Stimulated activated CD4-positive, alpha-beta T cell treated with anti-CD3 and anti-CD28 coated beads, Interleukin-4, amount 100 ng/mL, for 48 hours (primary cell): ENCODE measurements at places on chromosomes 2 and 18.

DNA sequence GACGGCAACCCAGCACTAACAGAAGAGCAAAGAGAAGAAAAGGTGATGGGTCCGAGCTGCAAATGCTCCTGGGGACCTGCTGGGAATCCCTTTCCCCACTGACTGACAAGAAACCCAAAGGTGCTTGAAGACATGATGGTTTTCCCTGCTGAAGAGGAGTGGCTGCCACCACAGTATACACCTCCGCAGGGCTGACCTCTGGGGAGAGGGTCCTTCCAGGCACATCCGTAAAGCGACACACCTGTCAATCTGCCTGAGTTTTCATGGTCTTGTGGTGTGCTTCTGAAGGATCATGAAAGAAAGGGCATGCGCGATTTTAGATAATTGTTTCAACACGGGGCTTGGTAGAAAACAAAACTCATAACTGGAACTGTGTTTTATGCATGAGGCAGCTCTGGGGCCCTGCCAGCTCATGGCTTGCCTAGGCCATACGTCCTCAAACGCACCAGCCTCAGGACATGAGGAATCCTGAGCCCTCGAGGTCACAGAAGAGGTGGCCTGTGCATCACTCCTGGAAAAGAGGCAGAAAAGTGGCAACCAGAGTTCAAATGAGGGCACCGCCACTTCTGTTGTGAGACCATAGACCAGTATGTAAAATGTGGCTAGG, 51.8 kb downstream of the SERTAD2 start:
- DNase-seq: no peak

DNA sequence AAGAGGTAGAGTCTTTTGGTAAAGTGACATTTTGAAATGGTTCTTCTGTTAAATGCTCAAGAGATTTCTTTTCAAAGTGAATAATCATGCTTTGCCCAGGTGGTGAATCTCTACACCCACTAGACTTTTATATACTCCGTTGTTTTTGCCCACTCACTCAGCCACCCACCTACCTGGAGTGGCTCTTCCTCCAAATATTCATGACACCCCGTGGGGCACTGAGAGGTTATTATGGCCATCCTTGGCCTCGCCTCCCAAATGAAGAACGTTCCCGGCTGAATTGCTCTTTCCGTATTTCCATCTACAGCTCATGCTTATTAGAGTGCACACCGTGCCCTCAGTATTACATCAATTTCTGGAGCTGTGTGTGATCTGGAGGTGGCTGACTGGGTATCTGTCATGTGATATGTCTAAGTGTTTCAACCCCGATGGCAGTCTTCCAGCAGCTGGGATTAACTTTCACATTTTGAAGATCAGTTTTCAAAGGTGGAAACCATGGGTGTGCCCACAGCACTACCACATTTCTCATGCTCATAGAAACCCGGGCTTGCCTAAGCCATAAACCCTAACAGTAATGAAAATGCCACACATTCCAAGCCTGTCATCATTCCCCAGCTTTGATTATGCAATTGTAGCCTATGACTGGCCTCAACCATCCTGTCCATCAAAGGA, 406.6 kb upstream of the MMADHC start:
- no peak for DNase-seq

- no peak for DNase-seq
These were observed 626.6 kb downstream of the DSC3 start for GRCh38 chr18:30415903-30416302.

DNA sequence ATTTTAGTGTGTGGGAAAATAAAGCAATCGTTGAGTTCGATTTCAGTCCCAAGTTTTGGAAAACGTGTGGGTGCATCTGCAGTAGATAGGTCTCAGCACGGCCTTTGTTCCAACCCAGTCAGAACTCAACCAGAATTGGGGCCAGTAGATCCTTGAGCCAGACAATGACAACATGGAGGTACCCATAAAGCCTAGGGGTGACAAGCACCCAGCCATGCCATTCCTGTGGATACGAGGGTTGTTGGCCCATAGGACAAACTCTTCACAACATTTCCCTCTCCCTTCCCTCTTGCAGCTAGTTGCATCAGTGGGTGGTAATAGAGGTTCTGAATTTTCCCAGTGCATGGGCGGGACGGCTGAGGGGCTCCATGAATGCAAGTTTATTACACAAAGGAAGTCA, 60.1 kb downstream of the ST3GAL5 start:
- no peak for DNase-seq

GRCh38 chr2:19472391-19472978, 114.1 kb upstream of the OSR1 start:
- DNase-seq: no peak

DNA sequence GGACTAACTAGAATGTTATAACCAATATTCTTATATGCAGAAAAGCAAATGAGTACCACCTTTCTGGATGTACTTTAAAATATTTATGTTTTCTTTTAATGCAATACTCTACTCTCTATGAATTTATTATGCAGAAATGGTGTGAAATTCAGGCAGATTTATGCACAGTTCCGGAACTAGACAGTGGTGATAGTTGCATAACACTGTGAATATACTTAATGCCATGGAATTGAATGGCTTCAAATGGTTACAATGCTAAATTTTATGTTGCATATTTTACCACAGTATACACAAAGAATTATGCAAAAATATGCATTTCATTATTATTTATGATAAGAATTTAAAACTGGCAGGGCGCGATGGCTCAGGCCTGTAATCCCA, 287.8 kb upstream of the FN1 start:
- no peak for DNase-seq

- no peak for DNase-seq
These were observed 14.7 kb upstream of the EML6 start for GRCh38 chr2:54708584-54709335.

- no peak for DNase-seq
These were observed 52.3 kb upstream of the SNTG2 start for GRCh38 chr2:898319-898718.

DNA sequence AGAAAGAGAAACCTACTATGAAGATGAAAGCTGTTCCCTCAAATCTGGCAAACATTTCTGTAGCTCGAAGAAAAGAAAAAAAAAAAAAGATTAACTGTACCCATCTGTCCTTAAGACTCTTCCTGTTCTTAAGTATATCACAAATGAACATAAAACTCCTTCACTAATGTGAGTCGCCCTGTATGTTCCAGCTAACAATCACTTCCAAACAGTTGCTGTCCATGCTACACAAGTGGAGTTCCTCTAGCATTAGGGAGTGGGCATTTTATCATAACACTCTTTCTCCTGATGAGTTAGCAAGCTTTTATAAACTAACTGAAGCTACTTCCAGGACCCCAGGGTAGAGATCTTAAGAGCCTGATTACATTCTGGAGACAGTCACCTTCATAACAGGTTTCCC, 5.8 kb downstream of the CUL3 start:
- no peak for DNase-seq

GRCh38 chr2:156405586-156405985, 30.6 kb upstream of the GPD2 start:
- no peak for DNase-seq

GRCh38 chr2:233416706-233417105, 62.4 kb downstream of the DGKD start:
- DNase-seq: no peak

DNA sequence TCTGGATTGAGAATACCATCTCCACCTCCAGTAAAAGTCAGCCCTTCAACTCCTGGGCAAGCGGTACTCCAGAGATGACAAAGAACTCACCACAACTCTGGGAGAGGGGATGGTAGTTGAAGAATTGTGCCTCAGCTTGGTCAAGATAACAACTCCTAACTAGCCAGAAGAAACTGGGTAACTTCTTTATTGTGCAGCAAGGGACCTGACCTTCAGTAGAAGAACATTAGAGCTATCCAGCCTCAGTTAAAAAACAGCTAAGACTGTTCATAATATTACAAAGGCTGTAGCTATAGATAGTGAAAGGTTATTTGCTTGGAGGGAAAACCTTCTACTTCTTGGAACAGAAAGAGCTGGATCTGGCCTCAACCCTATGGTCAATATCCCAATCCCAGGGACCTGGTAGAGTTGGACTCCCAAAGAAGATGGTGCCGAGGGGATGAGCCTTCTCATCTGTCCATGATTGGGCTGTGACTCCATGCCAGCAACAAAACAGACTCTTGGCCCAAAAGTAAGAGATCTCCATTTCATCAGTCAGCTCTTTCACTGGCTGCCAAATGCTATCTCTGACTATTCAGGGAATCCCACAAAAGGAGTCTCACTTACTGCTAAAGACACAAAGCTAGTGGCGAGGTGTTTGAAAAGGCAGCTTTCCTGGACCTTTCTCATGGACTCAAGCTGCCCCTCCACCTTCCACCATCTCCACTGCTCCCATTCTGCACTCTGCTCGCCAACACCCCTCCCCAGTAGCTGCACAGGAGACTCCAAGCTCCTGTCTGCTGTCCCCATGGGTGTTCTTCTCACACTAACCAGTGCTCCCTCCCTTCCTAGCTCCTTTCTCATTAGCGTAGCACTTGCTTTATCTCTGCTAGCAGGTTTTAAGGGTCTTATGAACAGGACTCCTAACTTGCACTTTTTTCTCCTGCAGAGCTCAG, 145.8 kb downstream of the CAPN13 start:
- no peak for DNase-seq

DNA sequence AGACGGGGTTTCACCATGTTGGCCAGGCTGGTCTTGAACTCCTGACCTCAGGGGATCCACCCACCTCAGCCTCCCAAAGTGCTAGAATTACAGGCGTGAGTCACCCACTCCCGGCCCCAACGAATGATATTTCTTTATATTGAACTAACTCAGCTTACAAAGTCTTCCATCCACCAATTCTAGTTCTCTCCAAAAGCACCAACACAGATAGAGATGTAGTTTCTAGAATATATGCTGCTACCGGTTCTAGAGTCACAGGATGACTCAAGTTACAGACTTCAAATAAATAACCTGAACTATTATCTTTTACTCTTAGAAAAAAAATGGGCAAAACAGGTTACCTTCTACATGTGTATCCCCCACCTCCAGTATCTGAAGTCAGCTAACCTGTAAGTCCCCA, 9.2 kb downstream of the ACAA2 start:
- no peak for DNase-seq

- DNase-seq: peak; percentile 57
These were observed 725 bp downstream of the FBXO48 start for GRCh38 chr2:68466361-68466777.

GRCh38 chr2:24894750-24895149, 25.3 kb downstream of the ADCY3 start:
- DNase-seq: no peak

- no peak for DNase-seq
These were observed 47.4 kb upstream of the CAB39 start for GRCh38 chr2:230665263-230665691.

GRCh38 chr2:23077596-23077995, 307.4 kb upstream of the KLHL29 start:
- DNase-seq: no peak

- no peak for DNase-seq
These were observed 88.8 kb downstream of the USP40 start for GRCh38 chr2:233477548-233478433.

GRCh38 chr2:20621366-20622295, 29.3 kb downstream of the HS1BP3 start:
- DNase-seq: no peak

DNA sequence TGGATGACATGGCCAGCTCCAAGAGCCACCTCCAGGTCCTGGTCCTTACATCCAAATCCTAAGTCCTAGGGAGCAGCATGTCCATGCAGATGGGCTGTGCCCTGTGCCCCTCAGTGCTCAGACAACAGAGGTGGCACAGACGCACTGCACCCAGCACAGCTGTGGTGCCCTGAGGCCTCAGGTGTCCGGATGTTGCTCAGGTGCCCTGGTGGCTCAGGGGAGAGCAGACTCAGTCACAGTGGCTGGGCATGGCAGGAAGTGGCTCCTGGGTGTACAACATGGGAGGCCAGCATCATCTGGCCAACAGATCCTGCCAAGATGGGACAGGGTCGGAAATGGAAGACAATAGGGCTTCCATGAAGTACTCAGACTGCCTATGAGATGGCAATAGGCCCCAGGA, 50.1 kb downstream of the TIMM21 start:
- no peak for DNase-seq

DNA sequence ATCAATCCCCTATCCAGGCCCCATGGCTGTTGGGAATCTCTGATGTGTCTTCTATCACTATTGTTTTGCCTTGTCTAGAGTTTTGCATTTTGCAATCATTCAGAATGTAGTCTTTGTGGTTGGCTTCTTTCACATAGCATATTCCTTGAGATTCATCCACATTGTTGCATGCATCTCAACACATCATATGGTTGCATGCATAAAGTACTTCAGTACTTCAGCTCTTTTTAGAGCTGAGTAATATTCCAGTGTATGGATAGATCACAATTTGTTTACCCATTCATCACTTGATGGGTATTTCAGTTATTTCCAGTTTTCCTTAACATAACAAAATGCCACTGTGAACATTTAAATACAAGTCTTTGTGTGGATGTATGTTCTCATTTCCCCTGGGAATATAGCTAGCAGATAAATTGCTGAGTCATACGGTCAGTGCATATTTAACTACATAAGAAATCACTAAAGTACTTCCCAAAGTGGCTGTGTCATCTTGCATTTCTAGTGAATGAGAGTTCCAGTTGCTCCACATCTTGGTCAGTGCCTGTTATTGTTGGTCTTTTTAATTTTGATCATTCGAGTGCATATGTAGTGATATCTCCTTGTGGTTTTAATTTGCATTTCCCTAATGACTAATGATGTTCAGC, 138.8 kb downstream of the BCL11A start:
- no peak for DNase-seq

DNA sequence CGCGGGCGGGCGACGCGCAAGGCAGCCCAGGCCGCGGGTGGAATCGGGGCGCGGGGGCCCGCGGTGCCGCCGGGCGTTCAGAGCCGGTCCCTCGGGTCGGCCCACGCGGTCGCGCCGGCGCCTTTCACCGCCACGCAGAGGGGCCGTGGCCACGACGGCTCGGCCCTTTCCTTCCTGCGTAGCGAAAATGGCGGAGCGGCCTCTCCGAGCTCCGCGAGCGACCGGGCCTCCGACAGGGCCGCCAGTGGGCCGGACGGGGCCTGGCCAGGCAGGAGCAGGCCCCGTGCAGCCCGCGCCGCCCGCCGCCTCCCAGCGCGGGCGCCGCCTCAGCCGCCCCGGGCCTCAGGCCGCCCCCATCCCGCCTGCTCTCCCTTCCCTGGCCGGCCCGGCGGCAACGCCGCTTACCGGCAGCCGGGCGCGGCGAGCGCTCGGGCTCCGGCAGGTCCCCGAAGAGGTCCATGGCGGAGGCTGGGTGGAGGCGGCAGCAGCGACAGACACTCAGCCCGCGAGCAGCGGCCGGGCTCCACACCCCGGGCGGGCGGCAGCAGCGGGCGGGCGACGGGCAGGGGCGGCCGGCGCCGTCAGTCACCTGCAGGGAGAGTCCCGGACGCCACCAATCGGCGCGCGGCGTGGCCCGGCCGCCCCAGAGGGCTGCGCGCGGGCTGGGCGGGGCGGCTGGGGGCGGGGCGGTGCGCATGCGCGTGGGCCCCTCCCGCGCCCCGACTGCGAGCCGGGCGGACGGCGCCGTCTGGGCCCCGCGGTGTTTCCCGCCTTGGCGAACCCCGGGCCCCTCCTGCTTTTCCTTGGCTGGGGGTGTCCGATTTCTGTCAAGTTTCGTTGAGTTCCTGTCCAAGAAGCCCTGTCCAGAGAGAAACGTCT, at the start of gene ILKAP:
ILKAP (minus strand) TSS at position 602 of the 879 bp plus-strand sequence; CDS start at position 460, 142 bp downstream.
- DNase-seq: peak; percentile 85
